ENCODE measurements at places on chromosomes 12 and 14.

DNA sequence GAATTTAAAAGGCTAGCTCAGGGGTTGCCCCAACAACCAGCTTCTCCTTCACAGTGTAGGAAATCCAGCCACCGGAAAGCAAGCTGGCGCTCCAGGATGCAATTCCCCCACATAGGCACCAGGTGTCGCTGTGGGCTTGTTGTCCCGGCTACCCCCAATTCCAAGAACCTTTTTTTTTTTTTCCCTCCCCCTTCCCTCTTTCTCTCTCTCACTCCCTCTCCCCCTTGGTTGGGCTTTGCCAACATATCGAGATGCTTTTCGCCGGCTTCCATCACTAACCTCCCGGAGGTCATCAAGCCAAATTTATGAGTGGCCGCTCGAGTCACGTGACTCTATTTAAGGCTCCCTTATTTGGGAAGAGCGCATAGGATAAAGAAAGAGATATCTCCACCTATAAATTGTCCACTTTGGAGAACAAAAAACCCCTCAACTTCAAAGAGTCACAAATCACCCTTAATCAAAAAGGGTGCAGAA, at the start of gene HOXC5:
Gene HOXC5 (plus strand): TSS at position 424 of the 474 bp plus-strand sequence. CDS start 73 bp downstream, outside the sequence.
- peak; percentile 77 for DNase-seq

DNA sequence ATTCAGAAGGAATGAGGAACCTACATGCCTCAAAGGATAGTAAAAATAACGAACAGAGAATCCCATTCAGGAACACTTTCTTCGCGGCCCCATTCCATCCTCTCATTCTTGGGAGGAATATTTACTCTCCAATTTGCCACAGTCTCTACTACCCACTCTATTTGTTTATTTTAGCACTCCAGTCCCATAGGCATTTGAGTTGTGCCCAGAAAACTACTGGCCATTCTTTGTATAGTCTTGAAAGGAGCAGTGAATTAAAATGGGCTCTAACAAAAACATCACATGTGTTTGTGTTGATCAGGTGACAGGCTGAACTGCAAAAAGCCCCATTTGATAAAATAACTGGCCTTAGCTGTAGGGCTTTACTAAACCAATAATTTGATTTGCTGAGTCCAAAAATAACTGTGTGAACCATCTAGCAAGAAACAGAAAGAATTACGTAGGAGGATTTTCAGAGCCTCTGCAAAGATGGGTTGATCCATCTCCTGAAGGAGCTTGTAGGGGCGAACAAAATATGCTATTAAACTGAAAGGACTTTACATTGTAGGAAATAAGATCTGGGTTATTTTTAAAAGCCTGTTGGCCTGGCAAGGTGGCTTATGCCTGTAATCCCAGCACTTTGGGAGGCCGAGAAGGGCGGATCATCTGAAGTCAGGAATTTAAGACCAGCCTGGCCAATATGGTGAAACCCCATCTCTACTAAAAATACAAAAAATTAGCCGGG, 142.3 kb upstream of the CPNE8 start:
- DNase-seq: no peak

- DNase-seq: peak; percentile 62
Observed at GRCh38 chr12:46523863-46524770, 151.5 kb upstream of the SLC38A2 start.

GRCh38 chr14:35047976-35048513, 2.0 kb downstream of the FAM177A1 start:
- no peak for DNase-seq

- no peak for DNase-seq
Observed at GRCh38 chr12:45268672-45269411, 52.9 kb downstream of the ANO6 start.

DNA sequence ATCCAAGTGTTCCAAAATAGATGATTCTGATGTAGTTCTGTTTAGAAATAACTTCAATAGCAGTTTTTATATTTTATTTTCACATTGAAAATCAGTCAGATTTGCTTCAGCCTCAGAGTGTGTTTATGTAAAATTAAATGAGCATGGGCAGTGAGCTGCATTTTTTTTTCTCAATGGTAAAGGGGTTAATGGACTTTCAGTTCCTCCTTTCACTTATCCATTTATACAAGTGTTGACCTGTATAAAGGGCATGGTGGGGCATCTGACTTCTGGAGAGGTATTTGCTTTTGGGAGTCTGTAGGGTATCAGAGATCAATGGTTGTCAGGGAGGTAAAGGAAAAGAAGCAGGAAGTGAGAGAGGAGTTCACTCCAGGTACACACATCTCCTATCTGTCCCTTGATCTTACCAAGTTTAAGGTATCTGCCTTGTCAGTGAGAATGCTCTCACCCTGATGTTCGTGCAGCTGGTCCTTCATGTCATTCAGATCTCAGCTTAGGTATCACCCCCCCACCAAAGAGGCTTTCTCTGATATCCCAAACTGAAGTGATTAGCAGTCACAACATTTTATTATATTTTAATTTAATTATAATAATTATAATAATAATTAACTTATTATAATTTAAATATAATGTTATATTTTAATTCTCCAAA, 181.6 kb upstream of the LMNTD1 start:
- no peak for DNase-seq

DNA sequence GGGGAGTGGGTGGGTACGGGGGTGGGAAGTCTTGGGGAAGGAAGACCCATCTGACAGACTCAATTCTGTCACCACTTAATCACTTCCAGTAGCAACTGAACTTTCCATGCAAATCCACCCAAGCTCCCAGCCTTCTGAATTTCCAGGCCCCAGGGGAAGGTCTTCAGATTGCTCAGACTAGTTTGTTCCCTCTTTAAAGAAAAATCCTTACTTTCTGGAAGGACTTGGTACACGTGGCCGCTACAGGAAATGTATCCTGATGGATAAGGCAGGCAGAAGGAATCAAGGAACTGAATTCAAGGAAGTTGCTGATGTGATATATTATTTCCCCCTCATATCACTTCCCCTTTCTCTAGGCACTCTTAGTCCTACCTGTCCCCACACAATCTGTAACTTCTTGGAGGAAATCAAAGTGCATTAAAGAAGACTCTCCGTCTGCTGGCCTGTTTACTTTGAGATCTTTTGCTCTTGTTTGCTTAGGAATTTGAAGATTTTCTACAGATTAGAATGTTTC, 6.4 kb downstream of the NFKBIA start:
- no peak for DNase-seq

DNA sequence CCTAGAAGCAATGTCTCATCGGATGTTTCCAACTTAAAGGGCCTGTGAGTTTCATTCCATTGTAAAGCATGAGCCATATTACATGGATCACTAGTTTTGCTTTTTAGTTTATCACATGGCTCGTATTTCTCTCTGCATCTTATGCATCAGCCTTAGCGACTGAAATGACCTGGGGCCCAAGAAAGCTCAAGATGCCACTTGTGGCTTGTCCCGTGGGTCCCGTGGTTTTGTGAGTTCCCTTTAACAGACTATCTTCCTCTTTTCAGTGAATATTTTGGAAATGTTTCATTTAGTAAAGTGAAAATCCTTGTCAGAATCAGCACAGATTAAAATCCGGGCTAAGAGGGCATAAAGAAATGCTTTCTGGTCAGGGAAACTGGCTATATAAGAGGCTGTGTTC, 86.2 kb upstream of the PPM1H start:
- DNase-seq: no peak

DNA sequence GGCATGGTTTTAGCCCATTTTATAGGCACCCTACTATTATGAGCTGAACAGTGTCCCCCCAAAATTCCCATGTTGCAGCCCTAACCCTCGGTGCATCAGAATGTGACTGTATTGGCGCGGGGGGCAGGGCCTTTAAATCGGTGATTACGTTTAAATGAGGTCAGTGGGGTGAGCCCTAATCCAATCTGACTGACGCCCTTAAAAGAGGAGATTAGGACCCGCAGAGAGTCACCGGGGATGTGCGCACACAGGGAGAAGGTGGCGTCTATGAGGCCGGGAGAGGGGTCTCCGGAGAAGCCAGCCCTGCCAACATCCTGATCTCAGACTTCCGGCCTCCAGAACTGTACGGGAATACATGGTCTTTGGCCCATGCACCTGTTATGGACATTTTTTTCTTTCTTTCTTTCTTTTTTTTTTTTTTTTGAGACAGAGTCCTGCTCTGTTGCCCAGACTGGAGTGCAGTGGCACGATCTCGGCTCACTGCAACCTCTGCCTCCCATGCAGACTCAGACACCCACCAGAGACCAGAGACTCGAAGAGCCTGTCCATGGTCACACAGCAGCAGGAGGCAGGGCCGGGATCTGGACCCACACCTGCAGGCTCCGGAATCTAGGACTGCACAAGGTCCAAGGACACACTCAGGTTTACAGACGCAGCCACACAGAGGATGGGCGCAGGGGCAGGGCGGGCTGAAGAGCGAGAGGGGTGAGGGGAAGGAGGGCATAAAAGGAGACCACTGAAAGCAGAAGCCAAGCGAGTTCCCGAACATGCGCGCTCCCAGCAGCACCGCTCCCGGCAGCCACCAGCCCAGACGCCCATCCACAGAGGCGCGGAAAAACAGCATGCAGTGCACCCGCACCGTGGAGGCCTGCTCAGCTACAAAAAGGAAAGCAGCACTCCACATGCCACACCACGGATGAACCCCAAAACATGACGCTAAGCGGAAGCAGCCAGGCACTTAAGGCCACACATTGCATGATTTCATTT, 19.0 kb downstream of the SCARB1 start:
- no peak for DNase-seq

DNA sequence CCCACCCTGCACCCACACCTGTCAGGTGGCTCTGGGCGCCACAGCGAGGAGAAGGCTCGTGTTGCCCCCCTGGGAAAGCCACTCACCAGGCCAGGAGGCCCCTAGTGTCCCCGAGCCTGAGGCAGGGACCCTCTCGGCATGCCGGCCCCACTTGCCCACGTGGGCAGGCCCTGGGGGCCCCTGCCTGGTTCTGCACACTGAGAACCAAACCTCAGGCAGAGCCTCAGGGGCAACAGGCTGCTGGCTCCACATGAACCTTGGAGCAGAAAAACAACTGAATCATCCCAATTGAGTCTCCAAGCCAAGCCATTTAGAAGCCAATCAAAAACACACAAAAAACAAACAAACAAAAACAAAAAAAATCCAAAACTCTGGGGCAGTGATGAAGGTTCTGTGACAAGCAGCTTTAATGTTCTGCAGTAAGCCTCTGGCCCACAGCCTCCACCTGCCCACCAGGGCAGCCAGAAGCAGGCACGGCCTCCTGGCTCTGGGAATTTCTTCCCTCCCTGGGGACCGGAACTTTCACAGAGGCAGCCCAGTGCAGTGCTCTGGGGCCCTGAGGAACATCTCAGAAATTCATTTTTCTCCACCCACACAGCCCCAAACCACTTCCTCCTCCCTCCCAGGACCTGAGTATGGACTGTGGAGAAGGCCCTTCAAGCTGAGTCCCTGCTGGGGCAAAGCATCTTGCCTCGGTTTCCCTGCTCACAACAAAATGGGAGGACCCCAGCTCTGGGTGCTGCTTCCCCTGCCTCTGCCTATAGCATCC, 90.2 kb downstream of the CHGA start:
- DNase-seq: no peak

DNA sequence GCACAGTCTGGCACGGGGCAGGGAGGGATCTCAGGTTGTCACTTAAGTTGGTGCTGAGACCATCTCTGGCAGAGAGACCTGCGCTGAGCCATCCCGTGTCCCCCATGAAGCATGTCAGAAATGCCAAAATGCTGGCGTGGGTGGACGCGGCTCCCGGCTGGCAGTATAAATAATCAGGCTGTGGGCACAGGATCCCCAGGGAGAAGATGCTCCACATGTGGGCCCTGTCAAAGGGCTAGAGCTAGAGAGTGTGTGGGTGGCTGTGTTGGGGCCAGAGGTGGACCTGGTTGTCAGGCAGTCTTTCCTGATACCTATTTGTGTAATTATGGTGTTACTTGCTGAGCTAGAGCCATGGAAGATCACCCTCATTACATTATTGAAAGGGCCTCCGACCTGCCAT, 189.5 kb downstream of the TSPAN9 start:
- DNase-seq: no peak

DNA sequence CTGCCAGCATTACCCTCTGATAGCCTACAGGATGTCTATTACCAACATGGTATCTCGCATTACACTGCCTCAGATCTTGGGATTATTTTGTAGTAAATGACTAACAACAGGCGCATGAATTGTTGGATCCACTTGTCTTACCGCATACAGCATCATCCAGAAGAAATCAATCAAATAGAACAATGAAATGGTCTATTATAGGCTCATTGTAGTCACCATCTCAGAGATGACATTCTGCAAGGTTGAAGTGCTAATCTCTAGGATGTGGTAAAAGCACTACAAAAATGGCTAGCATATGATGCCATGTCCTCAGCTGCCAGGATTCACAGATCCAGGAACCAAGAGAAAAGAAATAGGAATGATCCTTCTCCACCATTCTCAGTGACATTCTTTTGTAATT, 52.0 kb downstream of the WASHC3 start:
- no peak for DNase-seq

DNA sequence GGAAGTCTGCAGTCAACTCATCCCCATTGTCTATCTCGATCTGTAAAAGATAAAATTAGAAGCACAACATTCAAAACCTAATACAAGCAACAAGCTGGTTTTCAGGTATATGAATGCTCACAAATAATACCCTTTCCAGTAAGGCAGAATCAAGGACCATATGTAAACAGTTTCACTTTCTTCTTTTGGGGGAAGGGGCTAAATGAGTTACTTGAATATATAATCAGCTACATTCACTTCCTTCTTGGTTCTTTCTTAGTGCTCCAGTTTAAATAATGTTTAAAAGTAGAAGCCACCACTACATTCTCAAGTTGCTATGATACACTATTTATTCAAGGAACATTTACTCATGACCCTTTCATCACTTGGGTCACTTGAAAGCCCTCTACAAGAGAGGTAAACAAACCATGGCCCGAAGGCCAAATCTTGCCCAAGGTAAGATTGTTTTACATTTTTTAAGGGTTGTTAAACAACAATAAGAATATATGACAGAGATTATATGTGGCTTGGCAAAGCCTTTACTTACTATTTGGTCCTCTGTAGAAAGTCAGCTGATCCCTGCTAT, 10.3 kb downstream of the TWF1 start:
- no peak for DNase-seq

DNA sequence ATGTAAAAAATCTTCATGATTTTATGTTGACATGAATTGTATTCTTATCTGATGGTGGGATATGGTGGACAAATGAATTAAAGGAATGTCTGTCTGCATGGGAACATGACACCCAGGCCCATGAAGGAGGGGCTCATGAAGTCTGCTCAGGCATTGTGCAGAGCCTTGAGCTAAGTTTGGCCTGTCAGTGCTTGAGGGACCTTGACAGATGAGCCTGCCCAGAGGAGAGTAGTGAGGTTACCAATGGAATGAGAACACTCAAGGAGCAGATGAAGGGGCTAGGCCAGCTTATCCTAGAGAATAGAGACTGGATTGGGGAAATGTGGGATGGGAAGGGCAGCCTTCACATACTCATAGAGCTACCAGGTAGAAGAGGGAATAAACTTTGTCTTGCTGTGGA, 68.8 kb downstream of the TMX1 start:
- no peak for DNase-seq

- DNase-seq: no peak
Observed at GRCh38 chr14:21539189-21539940, 13.2 kb upstream of the SALL2 start.

- no peak for DNase-seq
Observed at GRCh38 chr12:124317400-124317799, 22.5 kb downstream of the RFLNA start.
